ENCODE measurements at places on chromosomes 7 and 10. TPM values are rescaled to one million over a fixed set of nuclear protein-coding genes. Genes with fewer than 3 reads are reported as not detected.

- no peak overlapping the region for H3K27ac ChIP-seq
- no peak overlapping the region for H3K4me3 ChIP-seq
- DNase-seq, result no peak
Measured at GRCh38 chr7:138595454-138595853, 105.7 kb downstream of the SVOPL start.

SLC39A12 gene
- total RNA-seq, result not detected

- H3K36me3 ChIP-seq, result no peaks in the 10 kb centered on the region
- no peaks in the 10 kb centered on the region for H3K27me3 ChIP-seq
- H3K4me3 ChIP-seq, result no peak overlapping the region
Measured at GRCh38 chr7:27941522-27941921, 201.6 kb downstream of the TAX1BP1 start.

- no peak for DNase-seq
- H3K27ac ChIP-seq, result no peak overlapping the region
- no peak overlapping the region for H3K4me3 ChIP-seq
- no peaks in the 10 kb centered on the region for H3K4me1 ChIP-seq
- no peaks in the 10 kb centered on the region for H3K36me3 ChIP-seq
- peaks cover 17% of the 10 kb centered on the region for H3K27me3 ChIP-seq
Measured at GRCh38 chr10:7577176-7577575, 89.6 kb downstream of the ITIH5 start.

DNA sequence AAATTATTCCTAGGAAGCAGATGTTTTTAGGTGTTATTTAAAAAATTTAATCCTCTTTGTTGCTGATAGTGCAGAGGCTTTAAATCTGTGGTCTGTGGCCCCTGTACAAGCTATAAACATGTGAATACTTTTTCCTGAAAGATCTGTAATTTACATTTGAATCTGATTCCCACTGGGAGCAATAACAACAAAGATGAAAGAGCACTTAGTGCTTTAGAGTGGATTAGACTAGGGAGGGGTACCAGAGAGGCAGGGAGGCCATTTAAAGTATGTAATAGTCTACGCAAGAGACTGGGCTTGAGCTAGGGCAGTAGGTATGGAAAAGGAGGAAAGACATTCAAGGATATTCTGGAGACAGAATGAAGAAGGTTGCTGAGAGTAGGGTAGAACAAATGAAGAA, 19.1 kb downstream of the BTRC start:
- no peaks in the 10 kb centered on the region for H3K27me3 ChIP-seq
- no peaks in the 10 kb centered on the region for H3K36me3 ChIP-seq
- H3K4me3 ChIP-seq, result no peak overlapping the region

DNA sequence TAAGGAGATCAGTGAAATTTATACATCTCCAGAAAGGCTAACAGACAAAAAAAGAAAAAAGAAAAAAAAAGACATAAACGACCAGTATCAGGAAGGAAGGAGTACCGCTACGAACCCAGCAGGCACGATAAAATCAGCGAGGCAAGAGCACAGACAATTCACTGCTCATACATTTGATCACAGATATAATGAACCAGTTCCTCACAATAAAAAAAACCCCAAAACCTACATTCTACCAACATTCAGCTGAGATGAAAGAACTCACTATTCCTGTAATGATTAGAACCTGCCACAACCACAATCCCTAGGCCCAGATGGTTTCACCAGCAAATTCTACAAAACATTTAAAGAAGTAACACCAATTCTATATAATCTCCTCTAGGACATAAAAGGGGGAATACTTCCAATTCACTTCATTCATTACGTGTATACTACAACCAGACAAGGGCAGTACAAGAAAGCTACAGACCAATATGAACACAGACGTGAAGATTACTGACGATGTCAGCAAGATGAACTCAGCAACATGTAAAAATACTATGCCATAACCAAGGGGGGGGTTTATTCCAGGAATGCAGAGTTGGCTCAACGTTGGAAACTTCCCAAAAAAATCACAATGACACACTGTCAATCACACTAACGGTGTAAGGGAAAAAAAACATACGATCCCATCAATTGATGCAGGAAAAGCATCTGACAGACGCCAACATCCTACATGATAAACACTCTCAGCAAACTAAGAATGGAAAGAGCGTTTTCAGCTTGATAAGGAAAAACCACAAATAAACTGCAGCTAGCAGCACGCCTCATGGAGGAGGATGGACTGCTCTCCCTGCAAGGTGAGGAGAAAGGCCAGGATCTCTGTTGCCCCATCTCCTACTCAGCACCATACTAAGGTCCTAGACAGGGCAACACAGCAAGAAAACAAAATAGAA, 256.2 kb downstream of the ELFN1 start:
- peaks cover 6% of the 10 kb centered on the region for H3K4me1 ChIP-seq
- H3K36me3 ChIP-seq, result no peaks in the 10 kb centered on the region
- DNase-seq, result no peak
- no peak overlapping the region for H3K4me3 ChIP-seq

DNA sequence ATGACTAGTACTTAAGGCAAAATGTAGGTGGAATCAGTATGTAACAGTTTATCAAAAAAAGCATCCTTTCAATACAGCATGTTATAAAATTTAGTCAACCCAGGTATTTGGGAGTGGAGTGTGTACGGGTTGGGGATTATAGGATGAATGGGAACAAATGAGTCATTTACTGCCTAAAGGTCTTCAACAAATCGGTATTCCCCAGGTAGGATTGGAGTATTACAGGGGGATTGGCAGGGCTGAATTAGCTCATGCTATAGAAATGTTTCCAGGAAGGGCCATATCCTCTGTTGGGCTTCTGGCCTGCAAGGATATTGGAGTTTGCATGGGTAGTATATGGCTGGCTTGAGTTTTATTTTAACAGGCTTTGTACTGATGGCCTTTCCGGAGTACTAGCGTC, 723.7 kb downstream of the SORCS1 start:
- DNase-seq, result peak; percentile 86
- no peaks in the 10 kb centered on the region for H3K36me3 ChIP-seq
- peaks cover 65% of the 10 kb centered on the region for H3K4me1 ChIP-seq
- no peak overlapping the region for H3K4me3 ChIP-seq

UPK3BL1 gene
- total RNA-seq, result 22.7 TPM

DNA sequence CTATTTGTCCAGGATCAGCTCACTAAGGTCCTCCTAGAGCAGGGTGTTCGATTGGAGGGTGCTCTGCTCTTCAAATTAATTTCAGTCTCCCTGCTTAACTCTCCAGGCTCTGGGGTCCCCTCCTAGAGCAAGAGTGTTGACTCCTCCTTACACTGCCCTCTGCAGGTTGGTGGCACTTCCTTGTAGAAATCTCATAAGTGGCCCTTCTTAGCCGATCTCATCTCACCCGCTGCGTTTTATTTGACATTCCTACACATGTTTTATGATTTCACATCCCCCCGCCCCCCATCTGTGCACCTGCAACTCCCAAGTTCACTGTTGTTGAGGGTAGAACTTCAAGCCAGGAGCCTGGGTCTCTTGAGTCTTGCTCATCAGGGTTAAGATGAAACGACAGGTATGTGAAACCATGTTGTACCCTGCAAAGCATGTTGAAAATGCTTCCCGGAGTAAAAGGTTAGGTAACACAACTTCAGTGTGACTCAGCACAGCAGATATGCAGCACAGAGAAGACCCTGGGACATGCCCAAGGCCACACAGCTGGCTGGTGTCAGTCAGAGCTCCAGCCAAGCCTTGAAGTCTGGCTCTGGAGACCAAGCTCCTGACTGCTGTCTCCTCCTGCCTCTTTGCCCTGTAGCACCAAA, 171.2 kb downstream of the PRKAG2 start:
- H3K36me3 ChIP-seq, result no peaks in the 10 kb centered on the region
- no peaks in the 10 kb centered on the region for H3K27me3 ChIP-seq
- no peak overlapping the region for H3K27ac ChIP-seq
- peaks cover 9% of the 10 kb centered on the region for H3K4me1 ChIP-seq
- peak; percentile 56 for DNase-seq

ADAMTS14 gene
- total RNA-seq, result 1.4 TPM

GRCh38 chr10:78574547-78574946, 494.2 kb upstream of the ZMIZ1 start:
- H3K27me3 ChIP-seq, result peaks cover 22% of the 10 kb centered on the region
- DNase-seq, result no peak

DNA sequence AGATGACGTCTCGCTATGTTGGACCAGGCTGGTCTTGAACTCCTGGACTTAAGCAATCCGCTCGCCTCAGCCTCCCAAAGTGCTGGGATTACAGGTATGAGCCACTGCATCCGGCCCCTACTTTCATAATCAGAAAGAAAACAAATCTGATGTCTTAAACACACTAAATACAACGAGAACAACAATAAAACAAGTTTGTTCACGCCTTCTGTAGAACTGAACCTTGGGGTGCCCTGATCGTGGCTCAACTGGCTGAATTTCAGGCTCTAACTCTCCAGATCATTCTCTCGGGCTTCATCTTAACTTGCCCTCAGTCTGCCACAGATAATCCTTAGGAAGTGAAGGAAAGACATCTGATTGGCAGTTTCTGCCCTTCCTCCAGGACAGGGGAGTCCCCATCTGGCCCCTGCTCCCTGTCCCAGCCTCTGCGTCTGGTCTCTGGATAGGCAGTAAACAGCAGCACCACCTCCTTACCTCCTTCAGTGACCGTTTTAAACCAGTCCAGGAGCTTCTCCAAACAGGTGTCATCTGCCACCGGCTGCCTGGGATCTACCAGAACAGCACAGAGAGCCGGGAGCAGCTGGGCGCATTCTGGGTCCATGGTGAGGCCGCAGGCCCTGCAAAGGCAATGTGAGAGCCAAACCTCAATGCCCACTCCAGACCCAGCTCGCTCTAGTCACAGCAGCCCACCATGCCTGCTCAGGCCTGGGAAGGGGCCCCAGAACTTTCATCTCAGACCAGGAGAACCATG, 1.3 kb downstream of the BRAT1 start:
- H3K4me1 ChIP-seq, result peaks cover 21% of the 10 kb centered on the region
- H3K27me3 ChIP-seq, result no peaks in the 10 kb centered on the region
- H3K4me3 ChIP-seq, result peak overlapping the region; percentile 86
- DNase-seq, result no peak

LRRC72 gene
- not detected for total RNA-seq

DNA sequence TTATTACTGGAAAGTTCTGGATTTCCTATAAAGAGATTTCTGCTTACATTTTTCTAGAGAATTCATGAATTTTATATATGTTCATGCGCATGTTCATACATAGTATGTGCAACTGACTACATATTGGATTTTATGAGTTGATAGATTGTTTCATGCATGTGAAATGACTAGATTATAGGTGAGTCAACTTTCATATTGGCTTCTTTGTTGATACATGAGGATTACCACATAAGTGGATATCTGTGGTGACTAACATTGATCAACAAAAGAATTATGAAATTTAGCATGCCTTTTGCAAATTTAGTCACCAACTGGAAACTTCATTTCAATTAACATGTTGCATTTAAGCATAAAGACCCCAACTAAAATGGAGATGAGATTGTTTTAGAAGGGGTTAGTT, 99.0 kb downstream of the GNAT3 start:
- no peaks in the 10 kb centered on the region for H3K36me3 ChIP-seq
- H3K27me3 ChIP-seq, result no peaks in the 10 kb centered on the region
- DNase-seq, result peak; percentile 70
- no peak overlapping the region for H3K4me3 ChIP-seq
- peaks cover 6% of the 10 kb centered on the region for H3K4me1 ChIP-seq

ITGA8 gene
- not detected for total RNA-seq

BHLHA15 gene
- 12.0 TPM for total RNA-seq

DNA sequence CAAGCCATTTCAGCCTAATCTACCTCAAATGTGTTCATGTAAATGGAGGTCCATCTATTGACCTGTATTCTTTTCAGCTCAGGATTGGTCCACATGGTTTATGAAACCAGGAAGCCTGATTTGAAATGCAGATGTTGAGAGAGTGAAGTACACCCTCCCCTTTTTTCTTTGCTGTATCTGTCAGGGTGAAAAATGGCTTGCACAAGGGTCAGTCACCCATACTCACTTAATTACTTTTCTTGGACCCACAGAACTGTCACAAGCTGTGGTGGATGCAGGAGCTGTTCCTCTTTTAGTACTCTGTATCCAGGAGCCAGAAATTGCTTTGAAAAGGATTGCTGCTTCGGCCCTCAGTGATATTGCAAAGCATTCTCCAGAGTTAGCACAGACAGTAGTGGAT, 41.2 kb downstream of the SPAG6 start:
- H3K36me3 ChIP-seq, result no peaks in the 10 kb centered on the region
- H3K27ac ChIP-seq, result no peak overlapping the region

DNA sequence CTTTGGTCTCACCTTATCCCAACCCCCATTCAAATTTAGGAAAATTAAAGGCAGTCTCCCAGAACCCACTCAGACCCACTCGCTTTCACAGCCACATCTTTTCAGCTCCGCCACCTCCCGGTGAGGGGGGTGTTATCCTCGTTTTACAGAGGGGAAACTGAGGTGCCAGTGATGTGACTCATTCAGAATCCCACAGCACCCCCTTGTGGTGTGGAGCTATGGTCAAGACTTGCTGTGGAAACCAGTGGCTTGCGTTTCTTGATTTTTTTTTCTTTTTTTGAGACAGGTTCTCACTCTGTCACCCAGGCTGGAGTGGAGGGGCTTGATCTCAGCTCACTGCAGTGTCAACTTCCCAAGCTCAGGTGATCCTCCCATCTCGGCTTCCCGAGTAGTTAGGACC, 27.6 kb downstream of the SLC35G1 start:
- no peak for DNase-seq
- H3K27ac ChIP-seq, result no peak overlapping the region
- no peak overlapping the region for H3K4me3 ChIP-seq
- H3K36me3 ChIP-seq, result no peaks in the 10 kb centered on the region
- H3K4me1 ChIP-seq, result no peaks in the 10 kb centered on the region

DPYSL4 gene
- total RNA-seq, result 10.9 TPM

FAM25G gene
- not detected for total RNA-seq

SGCE gene
- total RNA-seq, result 31.5 TPM

GRCh38 chr10:110820321-110820814, 51.4 kb upstream of the PDCD4 start:
- H3K4me1 ChIP-seq, result peaks cover 12% of the 10 kb centered on the region
- no peak for DNase-seq
- H3K36me3 ChIP-seq, result no peaks in the 10 kb centered on the region
- no peak overlapping the region for H3K27ac ChIP-seq
- no peak overlapping the region for H3K4me3 ChIP-seq
- no peaks in the 10 kb centered on the region for H3K27me3 ChIP-seq
